ENCODE measurements at places on chromosomes 1 and 21.
A peak's percentile ranks its signal among the peaks of the same experiment; 100 is the strongest.

GRCh38 chr1:112950426-112950825, 5.6 kb downstream of the SLC16A1 start:
- DNase-seq: no peak

DNA sequence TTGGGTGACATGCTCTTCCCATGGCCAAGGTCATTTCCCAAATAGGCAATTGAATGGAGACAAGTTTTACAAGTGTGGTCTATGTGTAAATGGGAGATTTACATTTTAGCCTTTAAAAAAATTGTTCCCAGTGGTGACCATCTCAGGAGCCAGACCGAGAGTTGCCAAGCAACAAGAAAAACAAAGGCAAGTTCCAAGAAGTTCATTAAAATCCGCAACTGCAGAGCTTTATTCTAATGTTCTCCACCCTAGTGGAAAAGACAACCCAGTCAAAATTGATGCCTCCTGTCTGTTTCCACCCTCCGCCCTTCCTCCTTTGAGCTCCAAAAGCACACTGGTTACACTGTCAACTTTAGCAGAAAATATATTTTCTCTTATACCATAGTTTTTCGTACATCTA, 33.2 kb upstream of the CD55 start:
- DNase-seq: no peak

GRCh38 chr21:35043549-35043948, 5.6 kb downstream of the RUNX1 start:
- DNase-seq: no peak

- no peak for DNase-seq
Observed at GRCh38 chr1:213371847-213372619, 321.0 kb downstream of the RPS6KC1 start.

DNA sequence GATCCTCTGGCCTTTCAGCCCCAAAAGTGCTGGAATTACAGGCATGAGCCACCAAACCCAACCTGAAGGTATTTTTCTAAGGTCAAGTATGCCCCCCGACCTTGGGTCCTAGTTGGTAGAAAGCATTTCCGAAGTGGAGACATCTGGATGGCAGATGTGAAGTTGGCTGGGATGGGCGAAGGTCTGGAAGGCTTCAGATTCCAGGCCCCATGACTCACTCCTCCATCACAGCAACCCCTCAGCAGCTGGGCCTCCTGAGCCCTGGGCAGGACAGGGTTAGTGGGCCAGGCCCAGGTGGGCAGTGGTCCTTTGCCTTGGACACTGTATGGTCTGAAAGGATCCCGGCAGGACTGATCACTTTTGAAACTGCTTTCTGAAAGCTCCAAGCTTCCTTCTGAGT, 23.3 kb downstream of the NAV1 start:
- no peak for DNase-seq

- DNase-seq: no peak
Observed at GRCh38 chr1:209786146-209786545, 1.8 kb upstream of the C1orf74 start.

DNA sequence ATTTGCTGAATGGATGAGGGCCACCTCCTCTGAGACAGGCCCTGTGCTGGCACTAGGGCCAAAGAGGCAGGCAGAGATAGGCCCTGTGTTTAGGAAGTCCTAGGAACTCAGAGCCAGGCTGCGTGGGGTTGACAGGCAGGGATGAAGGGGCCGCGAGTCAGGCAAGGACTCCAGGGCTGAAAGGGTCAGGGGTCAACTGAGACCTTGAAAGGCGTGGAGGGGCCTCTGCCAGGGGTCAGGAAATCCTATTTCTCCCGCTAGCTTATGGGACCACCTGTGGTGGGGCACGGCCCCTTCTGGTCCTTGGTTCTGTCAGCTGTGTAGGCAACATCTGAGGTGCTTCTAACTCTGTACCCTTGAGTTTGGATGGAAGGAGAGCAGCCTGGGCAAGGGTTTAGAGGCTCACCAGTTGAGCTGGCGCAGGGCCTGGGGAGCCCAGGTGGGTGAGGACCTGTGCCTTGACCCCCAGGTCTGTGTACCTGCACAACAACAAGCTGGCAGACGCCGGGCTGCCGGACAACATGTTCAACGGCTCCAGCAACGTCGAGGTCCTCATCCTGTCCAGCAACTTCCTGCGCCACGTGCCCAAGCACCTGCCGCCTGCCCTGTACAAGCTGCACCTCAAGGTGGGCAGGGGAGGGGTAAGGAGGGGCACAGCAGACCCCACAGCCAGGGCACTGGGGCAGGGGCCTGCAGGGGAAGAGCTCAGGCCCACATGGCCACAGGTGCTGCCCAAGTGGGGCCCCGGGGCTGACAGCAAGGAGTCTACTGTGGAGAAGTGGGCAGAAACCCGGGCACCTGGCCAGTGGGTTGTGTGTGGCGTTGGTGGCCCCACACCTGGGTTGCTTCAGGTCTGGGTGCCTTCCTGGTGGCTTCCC, 14.9 kb downstream of the PODN start:
- no peak for DNase-seq

DNA sequence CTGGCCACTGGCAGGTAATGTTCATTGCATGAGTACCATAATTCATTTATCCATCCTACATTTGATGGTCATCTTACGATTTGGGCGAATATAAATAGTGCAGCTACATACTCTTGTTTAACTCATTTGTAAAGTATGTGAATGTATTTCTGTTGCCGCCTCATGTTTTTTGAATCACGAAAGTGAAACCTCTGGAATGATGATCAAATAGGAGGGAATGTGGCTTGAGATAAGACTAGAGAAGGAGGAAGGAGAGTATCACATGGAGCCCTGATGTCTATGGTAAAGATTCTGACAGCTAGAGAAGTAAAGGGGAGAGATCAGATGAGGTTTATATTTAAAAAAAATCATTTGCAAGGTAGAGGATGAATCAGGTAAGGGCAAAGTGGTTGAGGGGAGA, 8.0 kb downstream of the MRPS14 start:
- no peak for DNase-seq

DNA sequence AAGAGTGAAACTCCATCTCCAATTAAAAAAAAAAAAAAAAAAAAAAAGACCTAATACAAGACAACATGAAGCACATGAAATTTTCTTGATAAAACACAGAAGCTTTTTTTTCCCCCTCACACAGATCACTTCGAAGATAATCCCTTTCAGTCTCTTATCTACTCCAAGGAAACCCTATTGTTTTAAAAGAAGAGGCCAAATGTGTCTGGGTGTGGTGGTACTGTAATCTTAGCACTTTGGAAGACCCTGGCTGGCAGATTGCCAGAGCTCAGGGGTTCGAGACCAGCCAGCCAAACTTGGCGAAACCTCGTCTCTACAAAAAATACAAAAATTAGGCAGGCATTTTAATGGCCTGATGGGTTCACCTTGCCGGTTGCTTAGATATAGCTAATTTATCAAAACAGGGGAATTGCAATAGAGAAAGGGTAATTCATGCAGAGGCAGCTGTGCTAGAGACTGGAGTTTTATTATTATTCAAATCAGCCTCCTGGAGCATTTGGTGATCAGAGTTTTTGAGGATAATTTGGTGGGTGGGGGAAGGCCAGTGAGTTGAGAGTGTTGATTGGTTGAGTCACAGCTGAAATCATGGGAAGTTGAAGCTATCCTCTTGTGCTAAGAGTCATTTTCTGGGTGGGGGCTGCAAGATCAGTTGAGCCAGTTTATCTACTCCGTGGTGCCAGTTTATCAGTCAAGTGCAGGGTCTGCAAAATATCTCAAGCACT, 62.5 kb downstream of the SLC16A1 start:
- no peak for DNase-seq

- DNase-seq: no peak
Observed at GRCh38 chr21:35211782-35212181, 162.7 kb upstream of the RUNX1 start.

- DNase-seq: no peak
Observed at GRCh38 chr1:23423415-23424292, 894 bp downstream of the TCEA3 start.

GRCh38 chr1:110420874-110421793, 13.6 kb upstream of the LAMTOR5 start:
- DNase-seq: no peak

GRCh38 chr1:231040019-231040799, at the start of gene FAM89A:
Gene FAM89A, minus strand, starts transcription at chr1:231040254. Its CDS starts 43 bp downstream, at chr1:231040211.
- DNase-seq: peak; percentile 74

GRCh38 chr1:19861842-19862530, 20.2 kb upstream of the OTUD3 start:
- DNase-seq: no peak

DNA sequence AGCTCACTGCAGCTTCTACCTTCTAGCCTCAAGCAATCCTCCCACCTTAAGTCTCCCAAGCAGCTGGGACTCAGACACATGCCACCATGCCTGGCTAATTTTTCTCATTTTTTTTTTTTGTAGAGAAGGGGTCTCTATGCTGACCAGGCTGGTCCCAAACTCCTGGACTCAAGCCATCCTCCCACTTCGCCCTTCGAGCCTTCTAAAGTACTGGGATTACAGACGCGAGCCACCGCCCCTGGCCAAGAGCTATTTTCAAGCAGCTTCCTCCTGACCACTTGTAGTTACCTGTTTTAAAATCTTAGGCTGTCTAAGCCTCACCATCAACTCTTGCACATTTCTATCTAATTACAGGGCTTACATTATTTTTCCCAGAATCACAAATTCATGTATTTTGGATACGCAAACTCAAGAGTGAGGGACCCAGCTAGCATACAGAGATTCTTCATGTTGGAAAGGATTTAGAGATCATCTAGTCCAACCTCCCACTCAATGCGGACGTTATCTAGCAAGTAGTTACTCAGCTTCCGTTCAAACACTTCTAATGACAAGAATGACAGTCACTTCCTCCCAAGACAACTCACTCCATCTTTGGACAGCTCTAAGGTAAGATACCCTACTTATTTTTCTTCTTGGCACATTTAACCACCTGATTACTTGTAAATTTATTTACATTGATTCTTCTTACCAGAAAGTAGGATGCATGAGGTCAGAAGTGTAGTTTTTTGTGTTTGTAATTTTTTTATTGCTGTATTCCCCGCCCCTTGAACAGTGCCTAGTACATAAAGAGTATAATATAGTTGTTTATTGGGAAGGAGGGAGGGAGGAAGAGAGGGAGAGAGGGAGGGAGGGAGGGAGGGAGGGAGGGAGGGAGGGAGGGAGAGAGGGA, 65.4 kb downstream of the LUZP1 start:
- DNase-seq: no peak

DNA sequence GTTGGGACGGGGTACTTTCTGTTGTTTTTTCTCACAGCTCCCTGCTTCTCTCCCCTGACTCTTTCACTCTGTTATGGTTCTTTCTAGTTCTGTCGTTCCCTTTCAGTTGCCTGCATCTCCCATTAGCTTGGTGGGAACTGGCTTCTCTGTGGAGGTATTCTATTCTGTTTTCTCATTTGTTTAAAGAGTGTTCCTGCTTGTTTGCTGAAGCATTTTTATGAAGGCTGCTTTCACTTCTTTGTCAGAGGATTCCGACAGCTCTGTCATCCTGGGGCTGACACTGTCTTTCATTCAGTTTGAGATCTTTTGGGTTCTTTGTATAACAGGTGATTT, 96.0 kb upstream of the COL6A1 start:
- DNase-seq: no peak

DNA sequence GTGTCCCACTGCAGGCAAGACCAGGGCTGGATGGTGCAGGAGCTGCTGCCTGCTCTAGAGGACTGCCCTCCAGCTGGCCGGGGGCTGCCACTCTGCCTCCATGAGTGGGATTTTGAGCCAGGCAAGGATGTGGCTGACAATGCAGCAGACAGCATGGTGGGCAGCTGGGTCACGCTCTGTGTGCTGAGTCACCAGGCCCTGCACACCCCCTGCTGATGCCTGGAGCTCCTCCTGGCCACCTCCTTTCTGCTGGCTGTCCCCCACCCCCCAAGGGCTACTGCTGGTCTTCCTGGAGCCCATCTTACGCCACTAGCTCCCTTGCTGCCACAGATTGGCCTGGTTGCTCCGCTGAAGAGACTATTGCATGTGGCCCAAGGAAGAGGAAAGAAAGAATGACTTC, 3.9 kb upstream of the ZSCAN20 start:
- no peak for DNase-seq

- DNase-seq: no peak
Observed at GRCh38 chr21:34651642-34652041, 17.2 kb upstream of the CLIC6 start.

DNA sequence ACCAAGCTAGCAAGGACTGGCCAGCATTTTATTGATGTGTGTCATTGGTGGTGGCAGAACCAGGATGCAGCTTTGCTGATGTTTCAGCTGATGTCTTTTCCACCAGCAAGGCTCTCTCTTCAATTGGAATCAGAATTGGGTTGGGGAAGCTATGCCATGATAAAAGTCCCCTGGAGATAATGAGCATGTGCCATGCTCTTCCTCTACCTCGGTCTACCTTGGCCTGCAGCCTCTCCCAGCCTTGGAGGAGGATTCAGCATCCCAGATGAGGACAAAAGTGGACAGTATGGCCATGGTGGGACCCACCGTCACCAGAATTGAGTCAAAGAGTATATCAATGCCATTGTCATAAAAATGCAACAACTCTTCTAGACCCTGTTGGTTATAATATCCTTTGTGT, 8.6 kb downstream of the AVPR1B start:
- DNase-seq: no peak

- no peak for DNase-seq
Observed at GRCh38 chr1:218366322-218367052, 21.4 kb downstream of the TGFB2 start.

- no peak for DNase-seq
Observed at GRCh38 chr1:45545553-45546310, 4.9 kb upstream of the AKR1A1 start.

- DNase-seq: no peak
Observed at GRCh38 chr1:43687301-43688108, 19.8 kb upstream of the ST3GAL3 start.

DNA sequence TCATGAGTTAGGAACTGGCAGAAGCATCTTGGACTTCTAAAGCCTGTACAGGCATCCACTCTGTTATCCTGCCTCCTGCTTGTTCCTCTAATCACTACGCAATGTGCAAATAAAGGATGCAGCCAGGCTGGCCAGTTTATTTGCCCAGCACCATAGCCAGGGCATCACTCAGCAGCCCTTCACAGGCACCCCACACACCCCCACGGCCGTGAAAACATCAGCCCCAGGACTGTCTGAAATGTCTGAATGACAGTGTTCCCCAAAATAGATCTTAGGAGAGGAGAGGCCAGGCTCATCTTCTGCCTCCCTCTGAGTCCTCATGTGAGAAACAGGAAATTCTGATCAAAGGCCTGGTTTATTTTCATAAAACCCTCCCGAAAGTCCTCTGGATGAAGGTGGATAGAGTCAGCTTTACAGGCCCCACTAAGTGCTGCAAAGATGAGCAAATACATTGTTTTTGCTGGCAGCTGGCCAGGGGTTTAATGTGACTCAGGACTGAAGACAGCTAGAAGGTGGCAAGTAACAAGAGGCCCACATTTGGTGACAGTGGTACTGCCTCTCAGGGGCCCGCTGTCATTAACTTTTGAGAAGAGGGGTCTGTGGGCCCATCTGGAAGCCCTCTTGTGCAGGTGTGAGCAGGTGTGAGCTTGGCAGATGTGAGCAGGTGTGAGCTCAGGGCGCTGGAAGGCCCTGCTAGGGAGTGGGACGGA, 32.9 kb downstream of the GRHL3 start:
- DNase-seq: no peak
